ENCODE measurements at places on chromosomes 13 and 19. TPM values are rescaled to one million over a fixed set of nuclear protein-coding genes. Genes with fewer than 3 reads are reported as not detected.

PALM3 gene
- total RNA-seq, result 0.87 TPM

RANBP3 gene
- 36.1 TPM for total RNA-seq

FGF21 gene
- not detected for total RNA-seq

NUCB1 gene
- total RNA-seq, result 69.9 TPM

ZNF675 gene
- total RNA-seq, result 6.3 TPM

LATS2 gene
- total RNA-seq, result 11.6 TPM

MCEMP1 gene
- not detected for total RNA-seq

LGALS4 gene
- not detected for total RNA-seq

PSG1 gene
- total RNA-seq, result 0.62 TPM

ZNF20 gene
- 7.4 TPM for total RNA-seq

ZNF221 gene
- total RNA-seq, result 8.7 TPM

ZNF490 gene
- total RNA-seq, result 11.0 TPM

CRYL1 gene
- total RNA-seq, result 27.0 TPM

KIRREL2 gene
- total RNA-seq, result not detected

TTC9B gene
- not detected for total RNA-seq

SGCG gene
- total RNA-seq, result 0.75 TPM

GZMM gene
- total RNA-seq, result not detected

ETV2 gene
- 0.11 TPM for total RNA-seq

SIGLEC10 gene
- total RNA-seq, result not detected

GSX1 gene
- not detected for total RNA-seq

CEACAM16 gene
- not detected for total RNA-seq

LILRB5 gene
- total RNA-seq, result not detected

MTRF1 gene
- total RNA-seq, result 13.5 TPM

RGS9BP gene
- 0.22 TPM for total RNA-seq

ZNF835 gene
- 0.44 TPM for total RNA-seq

FLT1 gene
- 6.2 TPM for total RNA-seq

PRR36 gene
- not detected for total RNA-seq

ZNF844 gene
- total RNA-seq, result 13.2 TPM

ELSPBP1 gene
- total RNA-seq, result not detected

ENOX1 gene
- 4.2 TPM for total RNA-seq

PNMA8B gene
- total RNA-seq, result 0.44 TPM

IGSF23 gene
- not detected for total RNA-seq

ZNF793 gene
- 1.4 TPM for total RNA-seq

KCNN1 gene
- under 0.01 TPM for total RNA-seq

SUPT20H gene
- total RNA-seq, result 50.5 TPM

All from uterine smooth muscle cell (primary cell).